ENCODE measurements at places on chromosomes 1 and 21. TPM values are rescaled to one million over a fixed set of nuclear protein-coding genes. Genes with fewer than 3 reads are reported as not detected.

SHISAL2A gene
- total RNA-seq, result 0.88 TPM

INSRR gene
- total RNA-seq, result 0.51 TPM

FAM151A gene
- total RNA-seq, result not detected

UBL4B gene
- total RNA-seq, result not detected

CD2 gene
- total RNA-seq, result 5.5 TPM

KIF17 gene
- total RNA-seq, result 2.5 TPM

LSS gene
- total RNA-seq, result 85.2 TPM

NDUFS5 gene
- 114 TPM for total RNA-seq

NIBAN1 gene
- total RNA-seq, result 185 TPM

IFNLR1 gene
- 0.42 TPM for total RNA-seq

- no peaks in the 10 kb centered on the region for H3K36me3 ChIP-seq
- no peaks in the 10 kb centered on the region for H3K27me3 ChIP-seq
- H3K27ac ChIP-seq, result no peak overlapping the region
- peak overlapping the region; percentile 32 for H3K4me3 ChIP-seq
- no peak for DNase-seq
- H3K4me1 ChIP-seq, result no peaks in the 10 kb centered on the region
These were observed 28.4 kb downstream of the RNF11 start for GRCh38 chr1:51264451-51264850.

- H3K27ac ChIP-seq, result no peak overlapping the region
- no peak for DNase-seq
- H3K36me3 ChIP-seq, result no peaks in the 10 kb centered on the region
- H3K27me3 ChIP-seq, result no peaks in the 10 kb centered on the region
- no peak overlapping the region for H3K4me3 ChIP-seq
These were observed 88.8 kb upstream of the ZBTB40 start for GRCh38 chr1:22362626-22363402.

GRCh38 chr1:66330722-66331141 is 203.2 kb upstream of the SGIP1 start:
- no peak overlapping the region for H3K4me3 ChIP-seq
- H3K27ac ChIP-seq, result no peak overlapping the region
- no peak for DNase-seq

GRCh38 chr1:157301477-157302198 is 163.4 kb upstream of the ETV3 start:
- no peak for DNase-seq
- no peaks in the 10 kb centered on the region for H3K27me3 ChIP-seq
- H3K4me3 ChIP-seq, result no peak overlapping the region
- no peak overlapping the region for H3K27ac ChIP-seq
- no peaks in the 10 kb centered on the region for H3K4me1 ChIP-seq

- no peak overlapping the region for H3K4me3 ChIP-seq
- no peak overlapping the region for H3K27ac ChIP-seq
- DNase-seq, result peak; percentile 41
- H3K27me3 ChIP-seq, result no peaks in the 10 kb centered on the region
- no peaks in the 10 kb centered on the region for H3K36me3 ChIP-seq
- H3K4me1 ChIP-seq, result peaks cover 2% of the 10 kb centered on the region
These were observed 216.5 kb upstream of the VAMP3 start for GRCh38 chr1:7554385-7555235.

GRCh38 chr1:21932127-21932526 is 5.0 kb downstream of the HSPG2 start:
- peak overlapping the region; percentile 97 for H3K27ac ChIP-seq
- peak; percentile 58 for DNase-seq
- no peak overlapping the region for H3K4me3 ChIP-seq
- no peaks in the 10 kb centered on the region for H3K4me1 ChIP-seq
- H3K27me3 ChIP-seq, result no peaks in the 10 kb centered on the region

- no peak for DNase-seq
- H3K4me3 ChIP-seq, result no peak overlapping the region
- no peaks in the 10 kb centered on the region for H3K27me3 ChIP-seq
- no peaks in the 10 kb centered on the region for H3K36me3 ChIP-seq
- H3K4me1 ChIP-seq, result no peaks in the 10 kb centered on the region
- no peak overlapping the region for H3K27ac ChIP-seq
These were observed 1.4 kb downstream of the KLHDC7A start for GRCh38 chr1:18481921-18482701.

GRCh38 chr1:230537456-230537855 is 104.8 kb upstream of the COG2 start:
- H3K27ac ChIP-seq, result no peak overlapping the region
- DNase-seq, result no peak
- H3K27me3 ChIP-seq, result no peaks in the 10 kb centered on the region
- no peak overlapping the region for H3K4me3 ChIP-seq
- H3K4me1 ChIP-seq, result no peaks in the 10 kb centered on the region

GRCh38 chr1:113895961-113896360 is 8.6 kb upstream of the BCL2L15 start:
- H3K4me3 ChIP-seq, result no peak overlapping the region
- no peaks in the 10 kb centered on the region for H3K27me3 ChIP-seq
- H3K36me3 ChIP-seq, result no peaks in the 10 kb centered on the region

DNA sequence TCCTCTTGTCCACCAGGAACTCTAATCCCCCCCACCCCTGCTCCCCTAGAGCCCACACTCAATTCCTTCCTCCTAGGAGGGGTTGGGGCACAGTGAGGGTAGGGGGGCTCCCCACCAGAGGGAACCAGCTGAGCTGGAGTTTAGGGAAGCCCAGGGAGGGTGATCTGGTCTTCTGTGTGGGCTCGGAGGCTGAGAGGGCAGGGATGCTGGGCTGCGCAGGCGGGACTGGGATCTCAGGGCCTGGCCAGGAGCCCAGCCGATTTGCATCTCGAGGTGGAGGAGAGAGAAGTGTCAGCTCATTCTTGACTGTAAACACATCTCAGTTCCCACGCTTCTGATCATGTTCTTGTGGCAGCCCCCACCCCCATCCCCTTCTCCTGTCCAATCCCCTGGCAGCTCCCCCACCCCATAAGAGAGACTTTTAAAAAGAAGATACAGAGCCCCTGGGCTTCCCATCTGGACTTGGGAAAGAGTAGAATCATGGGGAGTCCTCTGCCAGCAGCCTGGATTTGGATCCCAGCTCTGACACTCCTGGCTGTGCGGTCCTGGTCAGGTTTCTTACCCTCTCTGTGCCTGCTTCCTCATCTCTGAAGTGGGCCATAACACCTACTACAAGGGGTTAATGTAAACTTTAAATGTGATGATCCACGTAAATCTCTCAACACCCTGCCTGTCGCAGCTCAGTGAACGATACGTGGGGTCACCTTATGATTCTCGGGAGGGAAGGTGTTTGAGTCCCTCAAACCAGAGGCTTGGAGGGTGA is 6.6 kb downstream of the PEAR1 start:
- no peak overlapping the region for H3K4me3 ChIP-seq
- no peak for DNase-seq
- no peaks in the 10 kb centered on the region for H3K4me1 ChIP-seq
- H3K27me3 ChIP-seq, result no peaks in the 10 kb centered on the region

- DNase-seq, result no peak
- no peaks in the 10 kb centered on the region for H3K36me3 ChIP-seq
- H3K27ac ChIP-seq, result no peak overlapping the region
- no peak overlapping the region for H3K4me3 ChIP-seq
These were observed 141.8 kb downstream of the HIVEP3 start for GRCh38 chr1:41776891-41777441.

DNA sequence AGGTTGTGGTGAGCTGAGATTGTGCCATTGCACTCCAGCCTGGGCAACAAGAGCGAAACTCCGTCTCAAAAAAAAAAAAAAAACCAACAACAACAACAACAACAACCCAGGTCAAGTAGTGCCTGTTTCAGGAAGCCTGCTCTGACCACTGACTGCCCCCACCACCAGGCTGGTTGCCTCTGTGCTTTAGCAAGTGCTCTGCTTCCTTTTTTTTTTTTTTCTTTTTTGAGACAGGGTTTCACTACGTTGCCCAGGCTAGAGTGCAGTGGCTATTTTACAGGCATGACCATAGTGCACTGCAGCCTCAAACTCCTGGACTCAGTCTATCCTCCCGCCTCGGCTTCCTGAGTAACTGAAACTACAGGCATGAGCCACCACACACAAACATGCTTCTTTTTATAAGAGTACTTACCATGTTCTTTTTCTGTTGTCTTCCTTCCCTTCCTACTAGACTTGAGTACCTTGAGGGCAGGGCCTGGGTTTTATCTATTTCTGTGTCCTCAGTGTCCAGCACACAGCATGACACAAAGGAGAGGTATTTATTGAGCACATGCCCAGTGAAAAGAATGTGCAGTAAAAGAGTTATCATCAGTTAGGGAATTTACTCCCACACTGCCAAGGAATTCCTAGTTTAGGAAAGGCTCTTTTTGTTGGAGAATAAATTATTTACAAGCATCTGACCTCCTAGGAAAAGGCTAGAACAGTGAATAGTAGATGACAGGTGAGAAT is 9.9 kb upstream of the COA7 start:
- peak; percentile 61 for DNase-seq
- no peaks in the 10 kb centered on the region for H3K4me1 ChIP-seq
- no peaks in the 10 kb centered on the region for H3K36me3 ChIP-seq
- H3K27ac ChIP-seq, result no peak overlapping the region

DNA sequence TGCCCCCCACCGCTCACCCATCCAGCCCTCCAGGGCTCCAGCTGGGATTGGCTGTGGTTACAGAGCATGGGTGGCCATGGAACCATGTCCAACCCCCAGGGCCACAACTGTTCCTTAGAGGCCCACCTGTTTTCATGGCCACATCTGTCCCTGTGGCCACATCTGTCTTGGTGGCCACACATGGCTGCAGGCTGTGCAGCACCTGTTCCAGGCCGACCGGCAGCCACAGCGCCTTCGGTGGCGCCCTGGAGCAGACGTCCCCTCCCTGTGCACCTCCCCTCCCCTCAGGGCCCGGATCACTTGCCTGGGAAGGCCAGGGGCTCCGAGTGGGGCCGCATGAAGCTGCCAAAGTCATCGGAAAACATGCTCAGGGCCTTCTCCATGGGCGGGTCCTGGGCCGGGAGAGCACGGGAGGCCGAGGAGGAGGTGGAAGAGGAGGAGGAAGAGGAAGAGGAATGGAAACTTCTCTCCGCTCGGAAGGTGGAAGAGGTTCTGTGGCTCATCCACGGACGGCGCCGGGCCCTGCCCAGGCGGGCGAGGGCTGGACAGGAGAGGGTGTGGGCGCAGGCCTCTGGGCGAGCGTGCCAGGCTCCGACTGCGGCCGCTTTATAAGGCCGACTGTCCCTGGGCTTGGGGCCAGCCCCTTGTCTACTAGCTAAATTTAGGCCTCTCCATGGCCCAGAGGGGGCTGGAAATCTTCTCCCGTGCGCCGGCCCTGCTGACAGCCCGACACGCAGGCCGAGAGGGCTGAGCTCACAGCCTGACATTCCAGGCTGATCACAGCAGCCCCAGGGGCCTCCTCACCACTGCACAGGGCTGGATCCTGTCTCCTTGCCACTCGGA is at the start of gene HSPB7:
TSS of gene HSPB7 (minus strand) at position 583 of the 843 bp plus-strand sequence. CDS start at position 503, 80 bp downstream.
- H3K4me1 ChIP-seq, result peaks cover 2% of the 10 kb centered on the region
- H3K27ac ChIP-seq, result peak within 1 kb of the TSS; percentile 98
- H3K27me3 ChIP-seq, result no peaks in the 10 kb centered on the region
- no peaks in the 10 kb centered on the region for H3K36me3 ChIP-seq

DNA sequence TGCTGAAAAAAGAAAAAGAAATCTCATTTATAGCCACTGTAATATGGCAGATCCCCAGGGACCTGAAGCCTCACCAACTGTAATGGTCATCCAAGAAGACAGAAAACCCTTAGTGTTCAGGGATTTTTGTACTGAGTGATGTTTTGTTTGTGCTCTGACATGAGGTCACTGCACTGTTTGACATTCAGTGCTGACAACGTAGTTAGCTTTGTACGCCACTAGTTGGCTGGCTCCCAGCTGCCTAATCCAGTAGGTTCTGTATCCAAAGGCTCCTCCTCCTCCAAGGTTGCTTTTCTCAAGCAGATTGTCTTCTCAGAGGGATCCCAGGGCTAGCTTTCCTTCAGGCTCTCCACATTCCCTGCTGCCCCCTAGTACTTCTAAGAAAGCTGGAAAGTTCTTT is 9.5 kb upstream of the YRDC start:
- no peaks in the 10 kb centered on the region for H3K36me3 ChIP-seq
- H3K4me1 ChIP-seq, result no peaks in the 10 kb centered on the region
- no peak overlapping the region for H3K27ac ChIP-seq

DNA sequence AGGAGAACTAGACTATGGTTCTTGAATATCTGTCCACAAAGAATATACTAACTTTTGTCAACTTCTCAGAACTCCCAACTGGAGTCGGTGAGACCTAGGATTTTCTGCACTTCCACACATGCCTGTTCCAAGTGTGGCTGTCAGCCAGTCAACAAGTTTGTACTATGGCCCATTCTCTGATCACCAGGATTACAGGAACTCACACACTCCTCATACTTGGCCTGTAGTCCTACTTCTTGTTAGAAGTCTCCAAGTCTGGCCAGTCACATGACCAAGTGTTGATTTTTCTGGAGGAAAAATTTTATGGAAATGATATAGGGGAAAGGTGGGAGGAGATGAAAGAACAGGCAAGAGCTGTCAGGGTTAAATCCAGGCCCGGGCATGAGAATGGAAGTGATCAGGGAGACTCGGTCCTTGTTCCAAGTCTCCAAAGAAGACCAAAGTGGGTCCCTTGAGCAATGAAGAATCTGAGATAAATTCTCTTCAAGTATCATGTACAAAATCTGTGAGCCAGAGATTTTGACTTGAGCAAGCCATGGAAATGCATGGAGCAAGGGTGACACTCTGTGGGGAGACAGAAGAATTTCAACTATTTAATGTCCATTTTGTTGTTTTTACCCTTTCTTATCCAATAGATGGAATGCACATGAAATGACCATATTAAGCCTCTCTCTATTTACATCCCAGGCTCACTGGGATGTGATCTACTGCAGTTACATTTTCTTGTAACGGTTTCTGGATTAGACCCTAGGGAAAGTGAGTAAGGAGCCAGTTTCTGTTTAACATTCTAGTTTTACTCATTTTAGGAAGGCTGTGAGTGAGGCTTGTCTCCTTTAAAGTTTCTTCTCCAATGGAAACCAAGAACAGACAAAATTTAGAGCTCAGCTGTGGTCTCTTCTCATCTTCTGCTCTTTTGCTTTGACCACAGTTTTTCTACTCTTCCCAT is 320.9 kb downstream of the ASTN1 start:
- H3K27ac ChIP-seq, result no peak overlapping the region
- H3K27me3 ChIP-seq, result no peaks in the 10 kb centered on the region
- no peaks in the 10 kb centered on the region for H3K36me3 ChIP-seq
- no peaks in the 10 kb centered on the region for H3K4me1 ChIP-seq

- H3K4me3 ChIP-seq, result no peak overlapping the region
- H3K27me3 ChIP-seq, result no peaks in the 10 kb centered on the region
- no peak overlapping the region for H3K27ac ChIP-seq
- H3K36me3 ChIP-seq, result no peaks in the 10 kb centered on the region
- DNase-seq, result no peak
These were observed 70.0 kb upstream of the PTGS2 start for GRCh38 chr1:186750257-186750656.
